ENCODE measurements at places on chromosomes 5 and 9.

DNA sequence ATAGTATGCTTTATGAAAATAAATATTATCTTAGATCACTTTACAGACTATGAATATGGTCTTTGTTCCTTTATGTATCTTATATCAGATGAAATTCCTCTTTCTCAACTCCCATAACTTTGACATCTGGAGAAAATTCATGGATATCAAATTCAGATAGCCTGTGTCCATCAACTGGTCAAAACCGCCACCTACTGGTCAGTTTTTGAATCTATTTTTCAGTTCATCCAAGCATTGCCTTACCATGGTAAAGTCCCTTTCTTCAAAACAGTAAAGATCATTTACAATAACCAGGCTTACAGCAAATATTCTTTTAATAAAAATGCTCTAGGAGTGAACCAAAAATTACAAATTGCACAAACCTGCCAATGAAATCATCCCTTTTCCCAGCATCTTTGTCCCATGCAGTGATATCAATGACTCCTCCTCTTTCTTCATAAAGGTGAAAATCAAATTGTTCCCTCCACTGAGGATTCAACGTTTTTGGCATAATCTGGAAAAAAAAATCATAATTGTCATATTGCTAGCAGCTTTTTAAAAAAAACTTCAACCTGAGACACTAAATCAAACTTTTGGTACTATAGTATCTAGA, 290.5 kb downstream of the SLF1 start:
- peak; percentile 35 for DNase-seq

DNA sequence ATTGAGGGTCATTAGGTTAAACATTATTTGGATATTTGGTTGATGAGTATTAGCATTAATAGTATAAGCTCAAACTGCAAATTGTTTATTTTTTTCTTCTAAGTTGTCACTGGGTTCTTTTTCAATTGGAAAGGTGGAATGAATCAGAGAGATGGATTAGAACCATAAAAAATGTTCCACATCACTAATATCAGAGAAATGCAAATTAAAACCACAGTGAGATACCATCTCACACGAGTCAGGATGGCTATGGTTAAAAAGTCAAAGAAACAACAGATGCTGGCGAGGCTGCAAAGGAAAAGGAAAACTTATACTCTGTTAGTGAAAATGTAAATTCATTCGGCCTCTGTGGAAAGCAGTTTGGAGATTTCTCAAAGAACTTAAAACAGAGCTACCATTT, 122.8 kb downstream of the CCDC192 start:
- no peak for DNase-seq

DNA sequence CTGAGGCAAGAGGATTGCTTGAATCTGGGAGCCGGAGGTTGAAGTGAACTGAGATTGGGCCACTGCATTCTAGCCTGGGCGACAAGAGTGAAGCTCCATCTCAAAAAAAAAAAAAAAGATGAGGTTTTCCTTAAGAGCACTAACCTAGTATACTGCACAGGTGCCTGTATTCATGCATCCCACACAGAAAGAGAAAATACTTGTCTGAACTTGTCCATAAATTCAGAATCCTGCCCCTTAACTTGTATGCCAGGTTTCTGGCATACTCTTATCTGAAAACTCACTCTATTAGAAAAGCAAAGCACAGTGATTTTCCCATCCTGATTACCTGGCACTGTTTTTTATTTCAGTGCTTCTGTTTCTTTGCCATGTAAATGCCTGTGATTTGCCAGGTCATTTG, 125.3 kb upstream of the CDKN2B start:
- no peak for DNase-seq

GRCh38 chr5:39578887-39579497, 154.2 kb upstream of the DAB2 start:
- DNase-seq = peak; percentile 11

DNA sequence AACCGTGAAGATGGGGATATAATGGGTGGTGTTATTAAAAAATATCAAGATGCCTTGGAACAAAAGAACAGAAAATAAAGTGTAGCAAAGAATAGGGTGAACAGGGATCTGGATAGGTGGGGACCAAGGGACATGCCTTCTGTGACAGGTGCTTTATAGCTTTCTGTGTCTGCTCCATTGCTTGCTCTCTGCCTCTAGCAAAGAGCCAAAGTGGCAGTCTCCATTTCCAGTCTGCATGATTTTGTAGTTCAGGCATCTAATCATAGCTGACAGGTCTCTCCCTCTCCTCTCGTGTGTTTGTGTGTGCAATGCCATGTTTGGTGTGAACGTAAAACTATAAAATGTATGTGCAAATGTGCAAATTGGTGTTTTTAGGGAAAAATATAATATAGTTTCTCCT, 35.0 kb downstream of the LRRTM2 start:
- DNase-seq = no peak

- peak; percentile 70 for DNase-seq
Measured at GRCh38 chr9:27529316-27530278, at the start of gene MOB3B. Gene MOB3B, minus strand, starts transcription at chr9:27529814. Its CDS starts 74,264 bp downstream, at chr9:27455550.

DNA sequence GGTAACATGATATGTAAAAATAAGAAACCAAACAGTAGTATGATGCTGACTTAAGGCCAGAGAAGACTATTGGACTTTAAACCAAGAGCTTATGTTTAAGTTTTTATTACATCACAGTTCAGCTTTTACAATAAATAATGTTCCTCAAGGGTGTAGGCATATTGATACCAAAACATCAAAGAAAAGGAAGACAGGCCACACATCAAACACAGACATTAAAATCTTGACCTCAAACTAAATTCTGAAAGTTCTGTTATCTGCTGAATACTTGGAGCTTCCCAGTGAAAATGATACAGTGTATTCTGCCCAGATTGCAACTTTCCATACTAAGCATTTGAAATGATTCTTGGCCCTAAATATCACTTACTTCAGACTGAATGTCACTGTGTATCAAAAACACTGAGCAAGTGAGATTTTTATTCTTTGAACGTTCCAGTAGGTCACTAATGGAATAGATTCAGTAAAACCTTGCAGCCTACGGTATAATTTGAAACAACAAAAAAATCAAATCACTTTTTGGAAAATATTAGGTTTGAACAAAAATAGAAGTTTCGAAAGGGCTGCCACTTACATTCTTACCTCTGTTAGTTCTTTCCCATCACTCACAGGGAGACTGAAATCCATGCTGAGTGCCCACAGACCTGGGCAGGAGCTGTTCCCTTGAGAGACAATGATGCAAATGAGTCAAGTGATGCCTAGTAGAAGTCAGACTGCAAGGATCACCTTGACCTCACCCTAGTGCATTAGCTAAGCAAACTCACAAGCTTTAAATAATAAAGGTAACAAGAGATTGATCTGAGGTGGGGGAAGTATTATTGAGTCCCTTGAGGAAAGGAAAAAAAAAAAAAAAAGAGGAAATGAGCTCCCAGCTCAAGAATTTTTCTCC, 2.5 kb downstream of the LPAR1 start:
- no peak for DNase-seq

DNA sequence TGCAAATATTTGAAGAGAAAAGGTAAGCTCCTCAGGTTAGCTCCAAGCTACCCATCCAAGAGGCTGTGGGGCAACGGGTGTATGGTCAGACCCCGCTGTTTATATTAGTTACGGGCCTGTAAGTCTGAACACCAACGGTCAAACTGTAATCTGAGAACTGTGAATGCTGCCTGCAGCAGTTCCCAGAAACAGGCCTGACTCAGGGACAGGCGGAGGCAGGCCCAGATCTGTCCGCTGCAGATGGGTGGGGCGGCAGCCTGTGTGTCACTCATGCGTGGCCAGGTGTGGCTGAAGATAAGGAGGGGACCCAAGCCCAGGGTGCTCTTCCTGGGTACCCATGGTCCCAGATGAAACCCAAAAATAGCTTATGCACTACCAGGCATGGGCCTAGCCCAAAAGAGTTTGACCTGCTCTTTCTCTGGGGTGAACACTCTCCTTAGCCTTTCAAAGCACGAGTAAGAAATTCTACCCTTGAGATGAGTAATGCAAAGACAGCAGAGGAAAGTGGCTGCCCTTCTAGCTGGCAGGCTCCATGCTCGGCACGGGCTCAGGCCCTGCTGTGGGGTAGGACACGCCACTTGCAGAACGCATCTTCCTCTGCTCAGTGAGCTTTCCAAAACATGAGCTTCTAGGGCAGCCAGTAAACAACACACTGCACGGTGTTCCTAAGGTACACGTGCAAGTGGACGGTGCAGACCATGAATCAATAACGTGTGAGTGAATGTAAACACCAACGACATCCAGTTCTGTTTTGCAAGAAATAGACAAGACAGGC, 9.1 kb downstream of the UBAC1 start:
- peak; percentile 98 for DNase-seq

DNA sequence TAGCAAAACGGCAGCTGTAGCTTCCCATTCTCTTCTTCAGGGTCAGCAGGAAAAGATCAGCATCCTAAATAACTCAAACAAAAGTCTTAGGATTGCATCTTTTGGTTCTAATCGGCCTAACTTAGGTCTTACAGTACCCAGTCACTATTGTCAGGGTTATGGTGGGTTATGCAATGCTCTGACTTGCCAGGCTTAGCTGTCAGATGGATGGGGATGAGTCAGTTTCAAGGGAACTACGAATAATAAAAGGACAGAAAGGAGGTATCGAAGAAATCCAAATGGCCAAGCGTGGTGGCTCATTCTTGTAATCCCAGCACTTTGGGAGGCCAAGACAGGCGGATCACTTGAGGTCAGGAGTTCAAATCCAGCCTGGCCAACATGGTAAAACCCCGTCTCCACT, 46.5 kb downstream of the PPP1R2B start:
- DNase-seq = no peak

GRCh38 chr5:8598996-8599395, 730.0 kb downstream of the MTRR start:
- DNase-seq = no peak

- DNase-seq = no peak
Measured at GRCh38 chr9:97811533-97812246, 41.3 kb upstream of the FOXE1 start.

DNA sequence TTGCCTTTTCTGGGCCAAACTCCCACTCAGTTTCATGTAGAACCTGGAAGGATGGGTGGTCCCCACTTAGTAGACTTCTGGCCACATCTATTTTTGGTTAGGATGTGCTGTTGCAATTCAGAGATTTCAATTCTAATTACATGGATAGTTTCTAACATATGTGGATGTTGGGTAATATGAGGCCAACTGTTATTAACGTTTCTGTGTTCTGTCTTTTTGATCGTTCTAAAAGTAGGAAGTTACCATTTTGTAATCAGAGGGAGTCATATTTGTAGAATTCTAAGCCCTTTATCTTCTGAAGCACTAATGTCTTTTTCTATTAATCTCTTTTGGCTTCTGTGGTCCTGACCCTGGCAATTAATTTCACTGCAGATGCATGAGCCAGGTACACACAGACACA, 141.6 kb upstream of the SPEF2 start:
- no peak for DNase-seq
